Hypothalamus (tissue), 51 donors: ENCODE measurements at places on chromosomes 3 and 15.

DNA sequence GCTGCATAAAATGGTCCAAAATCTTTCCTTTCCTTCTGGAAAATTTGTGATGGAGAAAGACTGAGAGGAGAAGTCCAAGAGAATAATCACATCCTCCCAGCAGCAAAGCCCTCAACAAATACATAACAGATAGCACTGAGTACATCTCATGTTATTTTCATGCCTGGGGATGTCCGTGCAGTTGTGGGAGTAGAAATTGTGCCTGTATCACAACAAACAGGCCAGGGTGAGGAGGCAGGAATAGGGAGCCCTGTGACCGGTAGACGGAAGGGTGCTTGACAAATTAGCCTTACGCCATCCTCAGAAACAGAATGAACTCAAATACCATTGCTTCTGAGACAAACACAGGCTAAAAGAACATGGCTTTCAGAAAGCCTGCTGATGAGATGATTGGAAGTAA is 333.2 kb upstream of the UMPS start:
- DNase-seq = no peak

- DNase-seq = no peak
Observed at GRCh38 chr3:175605851-175606250, 746.7 kb downstream of the NAALADL2 start.

DNA sequence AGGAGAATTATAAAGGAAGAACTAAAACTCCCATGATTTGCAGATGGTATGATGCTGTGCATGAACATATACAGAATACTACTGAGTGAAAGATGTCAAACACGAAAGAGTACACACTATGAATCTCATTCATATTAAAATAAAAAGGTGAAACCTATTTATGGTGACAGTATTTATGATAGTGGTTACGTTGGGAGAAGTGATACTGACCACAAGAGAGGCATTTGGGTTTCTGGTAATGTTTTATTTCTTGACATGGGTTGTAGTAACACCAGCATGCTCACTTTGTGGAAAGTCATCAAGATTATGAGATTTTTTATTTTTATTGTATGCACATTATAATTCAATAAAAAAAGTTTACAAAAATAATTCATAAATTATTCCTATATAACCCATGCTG is 324.0 kb downstream of the GAP43 start:
- no peak for DNase-seq

DNA sequence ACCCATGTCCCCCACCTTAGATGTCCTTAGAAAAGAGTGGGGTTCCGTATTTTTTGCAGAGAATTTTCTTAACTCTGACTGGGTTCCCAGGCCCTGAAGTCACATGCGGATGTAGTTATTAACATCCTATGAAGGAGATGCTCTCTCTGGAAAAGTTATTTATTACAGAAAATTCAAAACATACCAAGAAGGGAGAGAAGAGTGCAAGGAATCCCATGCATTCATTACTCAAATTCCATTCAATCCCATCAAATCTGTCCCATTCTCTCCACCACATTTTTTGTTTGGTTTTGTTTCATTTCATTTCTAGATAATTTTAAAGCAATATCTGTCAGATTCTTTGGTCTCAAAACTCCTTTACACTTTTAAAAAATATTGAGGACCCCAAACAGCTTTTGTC is 34.3 kb upstream of the ANKRD34C start:
- no peak for DNase-seq

- no peak for DNase-seq
Observed at GRCh38 chr3:124700880-124701684, 29.2 kb upstream of the UMPS start.

- no peak for DNase-seq
Observed at GRCh38 chr3:138806376-138807080, 28.2 kb downstream of the PIK3CB start.

- DNase-seq = no peak
Observed at GRCh38 chr3:126542340-126543241, 16.1 kb downstream of the C3orf22 start.

DNA sequence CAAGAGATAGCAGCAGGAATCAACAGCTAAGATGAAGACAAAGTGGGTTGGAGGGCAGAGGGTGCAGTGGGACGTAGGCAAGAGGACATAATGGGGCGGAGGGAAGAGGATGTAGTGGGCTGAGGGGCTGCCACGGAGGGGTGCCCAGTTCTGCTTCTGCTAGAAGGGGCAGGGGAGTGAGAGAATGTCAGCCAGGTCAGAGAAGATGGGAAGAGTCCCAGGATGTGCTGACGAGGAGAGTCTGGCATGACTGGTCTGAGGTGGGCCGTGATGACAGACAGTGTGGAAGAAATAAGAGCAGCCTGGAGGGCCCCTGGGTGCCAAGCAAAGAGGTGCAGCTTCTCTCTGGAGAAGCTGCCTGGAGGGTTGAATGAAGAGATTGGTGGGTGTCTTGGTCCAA is 4.0 kb downstream of the SPSB4 start:
- no peak for DNase-seq

DNA sequence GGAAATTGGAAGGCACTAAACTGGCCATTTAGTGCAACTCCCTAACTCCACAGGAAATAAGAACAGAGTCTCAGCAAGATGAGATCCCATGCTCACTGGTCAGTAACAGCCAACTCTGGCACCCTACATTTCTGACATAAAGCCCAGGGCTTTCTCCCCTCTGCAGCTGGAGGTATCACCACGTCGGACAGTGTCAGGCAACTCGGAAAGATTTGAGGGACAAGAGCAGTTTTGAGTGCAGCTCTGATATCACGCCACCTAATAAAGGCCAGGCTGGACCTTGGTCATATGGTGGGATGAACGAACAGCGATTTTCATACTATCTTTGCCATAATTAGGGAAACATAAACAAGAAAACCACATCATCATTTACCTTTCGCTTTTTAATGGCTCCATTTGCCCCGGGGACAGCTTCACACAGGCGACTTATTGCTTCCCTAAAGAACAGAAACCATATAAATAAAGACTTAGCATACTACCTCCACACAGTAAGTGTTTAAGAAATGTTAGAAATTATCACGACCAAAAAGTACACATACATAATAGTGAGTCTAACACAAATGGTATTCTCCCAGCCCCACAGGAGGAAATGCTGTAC is 12.5 kb downstream of the EID1 start:
- no peak for DNase-seq

GRCh38 chr3:111072031-111072921 is 660 bp downstream of the NECTIN3 start:
- no peak for DNase-seq

DNA sequence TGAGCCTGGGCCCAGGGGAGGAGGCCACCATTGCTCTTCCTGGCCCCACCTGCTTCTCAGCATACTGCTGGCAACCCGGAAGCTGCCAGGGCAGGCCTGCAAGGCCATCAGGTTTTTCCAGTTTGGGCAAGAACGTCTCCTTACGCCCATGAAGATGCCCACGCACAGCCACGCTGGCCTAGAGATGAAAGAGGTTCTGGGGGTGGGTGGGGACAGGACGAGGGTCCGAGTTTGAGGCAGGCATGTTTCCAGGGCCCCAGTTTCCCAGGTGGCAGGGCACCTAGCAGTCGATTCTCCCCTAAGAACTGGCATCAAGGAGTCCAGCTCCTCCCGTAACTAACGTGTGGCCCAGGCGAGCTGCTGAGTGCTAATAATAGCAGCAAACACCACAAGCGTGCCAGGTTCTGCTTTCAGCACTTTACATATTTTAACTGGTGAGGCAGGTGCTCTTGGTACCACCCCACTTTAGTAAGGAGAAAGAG is 45.8 kb downstream of the ZNF710 start:
- DNase-seq = no peak

DNA sequence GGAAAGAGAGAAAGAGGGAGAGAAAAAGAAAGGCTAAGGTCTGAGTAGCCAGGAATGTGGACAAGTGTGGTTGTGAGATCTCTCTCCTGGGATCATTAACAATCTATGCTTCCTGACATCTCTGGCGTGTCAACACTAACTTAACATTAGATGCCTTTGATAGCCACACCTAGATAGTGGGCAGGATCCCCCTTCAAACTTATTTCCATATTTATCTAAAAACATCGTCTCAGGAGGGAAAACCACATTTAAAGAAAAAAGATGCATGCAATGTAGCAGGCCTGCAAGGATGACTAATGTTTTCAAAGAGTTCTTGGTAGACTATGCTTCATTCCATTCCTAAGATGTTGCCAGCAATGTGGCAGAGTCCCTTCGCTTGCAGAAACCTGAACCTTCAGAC is 80.9 kb downstream of the MLH1 start:
- DNase-seq = no peak

GRCh38 chr3:112881891-112882290 is 35.2 kb upstream of the CD200R1L start:
- DNase-seq = no peak

DNA sequence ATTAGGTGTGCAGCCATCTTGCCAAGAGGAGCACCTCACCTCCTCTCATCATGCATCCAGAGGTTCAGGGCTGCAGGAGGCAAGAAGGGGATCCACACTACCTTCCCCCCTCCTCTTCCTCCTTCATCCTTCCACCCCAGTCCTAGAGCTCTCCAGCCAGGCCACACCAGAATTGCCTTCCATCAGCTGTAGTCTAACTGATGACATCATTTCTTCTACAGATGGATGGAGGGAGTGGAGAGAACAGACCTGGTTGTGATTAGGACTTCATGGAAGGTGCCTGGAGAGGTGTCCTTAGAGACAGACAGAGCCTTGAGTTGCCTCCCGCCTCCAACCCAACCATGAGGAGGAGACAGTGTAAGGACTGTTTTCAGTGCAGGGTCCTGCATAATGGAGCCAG is 14.9 kb downstream of the SEMA5B start:
- no peak for DNase-seq
